Bronchial epithelial cell (primary cell): ENCODE measurements at places on chromosomes 11 and 22. TPM values are rescaled to one million over a fixed set of nuclear protein-coding genes. Genes with fewer than 3 reads are reported as not detected.

GRCh38 chr22:50621948-50622722 lies 5.8 kb downstream of the ARSA start:
- peak; percentile 67 for DNase-seq

DNA sequence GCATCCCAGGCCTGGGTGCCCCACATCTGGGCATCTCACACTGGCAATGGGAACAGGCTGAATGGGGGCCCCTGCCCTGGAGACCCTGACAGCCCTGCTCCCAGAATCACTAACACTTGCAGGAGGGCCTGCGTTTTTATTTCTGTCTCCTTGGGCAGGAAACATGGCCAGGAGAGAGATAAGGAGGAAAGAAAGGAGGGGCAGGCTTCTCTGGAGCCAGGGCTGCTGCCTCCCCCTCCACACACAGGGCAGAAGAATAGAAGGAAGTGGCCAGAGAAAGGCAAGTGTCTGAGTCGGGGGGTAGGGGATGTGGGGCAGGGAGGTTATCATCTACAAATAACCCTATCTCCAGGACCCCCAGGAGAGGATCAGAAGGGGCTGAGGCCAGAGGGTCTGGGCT lies 25.5 kb upstream of the TSPAN18 start:
- DNase-seq: no peak

DNA sequence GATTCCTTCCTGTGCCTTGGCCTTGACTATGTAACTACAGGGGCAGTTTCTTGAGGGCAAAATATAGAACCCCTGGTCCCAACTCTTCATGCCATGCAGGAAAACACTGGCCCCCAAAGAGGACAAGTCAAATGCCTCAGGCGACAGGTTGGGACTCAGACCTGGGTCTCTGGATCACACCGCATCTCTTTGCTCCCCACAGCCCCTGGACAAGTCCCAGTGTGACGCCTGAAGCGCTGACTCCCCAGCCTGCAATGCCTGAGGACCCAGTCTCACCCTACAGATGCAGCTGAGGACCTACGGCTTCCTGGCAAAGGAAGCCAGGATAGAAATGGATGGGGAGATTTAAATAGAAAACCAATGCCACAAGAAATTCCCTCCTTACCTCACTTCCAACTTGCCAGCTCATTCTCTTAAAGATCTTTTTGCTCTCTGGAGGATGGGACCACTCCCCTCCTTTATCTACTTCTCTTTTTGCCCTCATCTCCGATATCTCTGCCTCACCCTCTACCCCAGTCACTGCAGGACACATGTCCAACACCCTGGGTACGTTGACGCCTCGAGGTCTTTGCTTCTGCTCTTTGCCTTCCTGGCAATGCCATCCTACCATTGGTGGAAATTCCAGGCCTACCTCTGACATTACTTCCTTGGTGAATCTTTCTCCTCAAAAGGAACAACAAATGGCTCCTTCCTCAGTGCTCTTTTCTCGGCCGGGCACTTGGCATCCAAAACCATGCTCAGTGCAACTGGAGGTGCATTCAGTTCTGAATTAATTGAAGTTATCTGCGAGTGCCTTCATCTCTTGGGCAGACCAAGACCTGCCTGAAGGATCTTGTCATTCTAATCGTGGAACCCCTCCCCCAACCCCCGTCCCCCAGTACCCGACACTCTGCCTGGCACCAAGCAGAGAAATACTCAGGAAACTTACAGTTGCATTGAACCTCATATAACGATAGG lies 2.0 kb upstream of the PRDM11 start:
- no peak for DNase-seq

GRCh38 chr11:117827521-117828511 lies 3.3 kb upstream of the FXYD2 start:
- DNase-seq: no peak

- no peak for DNase-seq
Observed at GRCh38 chr22:29693671-29694070, 26.1 kb upstream of the CABP7 start.

DNA sequence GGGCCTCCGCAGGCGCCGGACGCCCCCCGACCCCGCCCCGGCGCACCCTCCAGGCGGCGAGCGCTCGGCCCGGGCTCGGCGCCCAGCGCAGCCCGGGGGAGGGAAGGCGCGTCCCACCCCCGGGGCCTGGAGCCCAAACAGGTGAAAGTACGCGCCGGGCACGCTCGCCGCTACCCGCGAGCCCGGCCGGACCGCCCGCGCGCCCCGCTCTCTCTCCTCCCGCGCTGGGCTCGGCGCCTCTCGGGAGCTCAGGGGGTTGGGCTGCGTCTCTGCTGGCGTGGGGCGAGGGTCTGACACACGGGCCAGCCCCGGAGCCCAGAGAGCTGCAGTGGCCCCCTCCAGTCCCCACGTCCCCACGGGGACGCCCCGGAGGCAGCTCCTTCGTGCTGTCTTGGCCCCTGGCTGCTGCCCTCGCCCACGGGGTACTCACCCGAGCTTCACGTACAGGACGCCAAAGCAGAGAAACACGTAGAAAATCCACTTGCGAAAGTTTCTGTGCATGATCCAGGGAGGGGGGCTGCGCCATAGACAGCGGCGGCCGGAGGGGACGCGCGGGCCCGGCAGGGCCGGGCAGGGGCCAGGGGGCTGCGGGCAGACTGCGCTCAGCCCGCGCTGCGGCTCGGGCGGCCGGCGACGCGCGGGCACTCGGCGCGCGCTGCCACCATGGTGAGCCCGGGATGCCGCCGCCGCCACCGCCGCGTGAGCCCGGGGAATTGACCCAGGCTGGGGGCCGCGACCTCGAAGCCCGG lies 534 bp downstream of the WNT7B start:
- DNase-seq: no peak

GRCh38 chr11:92852946-92853345 lies 116.5 kb upstream of the MTNR1B start:
- peak; percentile 96 for DNase-seq

GRCh38 chr22:43391306-43391705 lies 20.5 kb upstream of the MPPED1 start:
- DNase-seq: no peak

DNA sequence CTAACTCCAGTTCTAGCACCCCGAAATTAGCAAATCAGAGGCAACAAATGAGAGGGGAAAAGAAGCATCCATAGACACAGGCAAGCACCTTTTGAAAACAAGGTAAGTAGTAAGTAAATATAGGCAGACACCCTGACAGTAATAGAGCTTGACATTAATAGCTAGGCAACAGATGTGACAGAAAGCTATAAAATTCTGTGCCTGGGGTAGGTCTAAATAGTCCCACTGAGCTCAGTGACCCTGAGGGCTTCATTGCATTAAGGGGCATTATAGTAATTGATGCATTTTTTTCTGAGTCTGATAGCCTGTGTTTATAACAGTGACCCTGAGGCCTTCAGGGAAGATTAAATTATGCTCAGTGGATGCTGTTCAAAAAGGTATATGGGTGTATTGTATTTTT lies 197.1 kb downstream of the HIPK3 start:
- no peak for DNase-seq

- DNase-seq: no peak
Observed at GRCh38 chr11:114079511-114080065, 20.1 kb downstream of the ZBTB16 start.

DNA sequence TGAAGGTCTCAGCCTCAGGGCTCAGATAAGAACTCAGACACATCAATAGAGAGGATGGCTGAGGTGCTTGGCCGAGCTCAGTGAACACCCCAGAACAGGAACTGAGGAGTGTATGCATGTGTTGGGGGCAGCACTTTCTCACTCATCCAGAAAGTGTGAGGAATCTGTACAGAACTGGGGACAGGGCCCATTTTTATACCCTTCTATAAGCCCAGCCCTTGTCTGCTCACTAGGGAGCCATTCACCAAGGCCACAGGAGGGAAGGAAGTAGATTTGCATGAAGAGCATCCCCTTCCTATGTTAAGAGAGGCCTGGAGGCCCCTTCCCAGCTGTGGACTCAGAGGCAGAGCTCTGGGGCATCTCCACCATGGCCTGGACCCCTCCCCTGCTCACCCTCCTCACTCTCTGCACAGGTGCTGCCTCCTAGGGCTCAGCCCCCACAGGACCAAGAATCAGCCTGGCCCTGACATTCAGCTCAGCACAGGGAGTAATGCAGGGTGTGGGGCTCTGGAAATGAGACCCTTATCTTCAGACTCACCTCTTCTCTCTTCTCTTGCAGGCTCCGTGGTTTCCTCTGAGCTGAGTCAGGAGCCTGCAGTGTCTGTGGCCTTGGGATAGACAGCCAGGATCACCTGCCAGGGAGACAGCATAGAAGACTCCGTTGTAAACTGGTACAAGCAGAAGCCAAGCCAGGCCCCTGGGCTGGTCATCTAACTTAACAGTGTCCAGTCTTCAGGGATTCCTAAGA lies 39.9 kb upstream of the GGTLC2 start:
- no peak for DNase-seq

DNA sequence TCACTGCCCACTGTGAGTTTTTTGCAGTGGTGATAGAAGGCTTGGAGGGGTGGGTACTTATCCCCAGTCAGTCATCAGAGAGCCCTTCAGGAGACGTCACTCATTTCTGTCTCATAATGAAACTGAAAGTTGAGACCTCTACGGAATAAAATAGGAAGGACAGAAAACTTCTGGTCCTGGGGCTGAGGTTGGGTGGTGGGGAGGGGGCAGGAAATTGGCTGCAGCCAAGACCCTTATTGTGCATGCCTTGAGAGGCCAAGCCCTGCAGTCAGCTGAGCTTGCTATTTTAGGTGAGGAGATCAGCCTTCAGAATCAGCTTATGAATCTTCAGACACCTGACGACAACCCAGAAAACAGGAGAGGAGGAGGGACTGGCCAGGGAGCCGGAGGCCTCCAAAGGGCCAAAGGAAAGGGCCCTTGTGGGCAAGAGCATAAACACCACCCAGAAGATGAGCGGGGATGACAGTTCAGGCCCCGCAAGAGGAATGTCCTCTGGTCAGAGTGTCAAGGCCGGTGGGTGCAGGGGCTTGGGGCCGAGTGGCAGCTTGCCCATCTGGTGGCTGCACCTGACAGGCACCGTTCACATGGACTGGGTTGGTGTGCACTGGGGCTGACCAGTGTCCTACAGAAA lies 17.9 kb upstream of the ADA2 start:
- DNase-seq: no peak

- peak; percentile 35 for DNase-seq
Observed at GRCh38 chr22:36571991-36572390, 43.0 kb upstream of the EIF3D start.

DNA sequence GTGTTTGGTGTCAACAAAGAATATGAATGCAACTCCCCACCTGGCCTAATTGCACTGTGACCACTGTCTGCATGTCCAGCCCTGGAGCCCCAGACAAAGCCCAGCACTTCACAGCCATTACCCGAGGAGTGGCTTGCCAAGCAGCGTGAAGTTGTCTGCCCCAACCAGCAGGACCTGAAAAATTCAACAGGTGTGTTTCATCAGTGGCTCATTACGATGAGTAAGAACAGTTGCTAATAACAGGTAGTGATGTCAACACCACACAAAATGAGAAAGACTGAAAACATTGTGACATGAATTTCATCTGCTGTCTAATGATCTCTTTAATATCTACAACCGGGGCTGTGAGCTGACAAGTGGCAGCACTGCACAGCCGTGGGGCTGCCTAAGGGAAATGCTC lies 10.3 kb downstream of the MRPL21 start:
- DNase-seq: peak; percentile 69

Gene PTPMT1
- total RNA-seq: 124 and 147 TPM in 2 replicates

Gene CRYBB2
- total RNA-seq: not detected in 2 replicates

Gene SNX32
- under 0.01 TPM in 1 of 2 replicates, not detected in the other for total RNA-seq

Gene MN1
- 1.3 and 2.0 TPM in 2 replicates for total RNA-seq

Gene C11orf91
- not detected in 2 replicates for total RNA-seq
